HTR-8/SVneo (cell line): ENCODE measurements at places on chromosomes 16 and 17.

- peak; percentile 43 for DNase-seq
These were observed 504 bp downstream of the MAZ start for GRCh38 chr16:29806641-29807425.

- DNase-seq, result no peak
These were observed 15.9 kb upstream of the TBX2 start for GRCh38 chr17:61383689-61384201.

DNA sequence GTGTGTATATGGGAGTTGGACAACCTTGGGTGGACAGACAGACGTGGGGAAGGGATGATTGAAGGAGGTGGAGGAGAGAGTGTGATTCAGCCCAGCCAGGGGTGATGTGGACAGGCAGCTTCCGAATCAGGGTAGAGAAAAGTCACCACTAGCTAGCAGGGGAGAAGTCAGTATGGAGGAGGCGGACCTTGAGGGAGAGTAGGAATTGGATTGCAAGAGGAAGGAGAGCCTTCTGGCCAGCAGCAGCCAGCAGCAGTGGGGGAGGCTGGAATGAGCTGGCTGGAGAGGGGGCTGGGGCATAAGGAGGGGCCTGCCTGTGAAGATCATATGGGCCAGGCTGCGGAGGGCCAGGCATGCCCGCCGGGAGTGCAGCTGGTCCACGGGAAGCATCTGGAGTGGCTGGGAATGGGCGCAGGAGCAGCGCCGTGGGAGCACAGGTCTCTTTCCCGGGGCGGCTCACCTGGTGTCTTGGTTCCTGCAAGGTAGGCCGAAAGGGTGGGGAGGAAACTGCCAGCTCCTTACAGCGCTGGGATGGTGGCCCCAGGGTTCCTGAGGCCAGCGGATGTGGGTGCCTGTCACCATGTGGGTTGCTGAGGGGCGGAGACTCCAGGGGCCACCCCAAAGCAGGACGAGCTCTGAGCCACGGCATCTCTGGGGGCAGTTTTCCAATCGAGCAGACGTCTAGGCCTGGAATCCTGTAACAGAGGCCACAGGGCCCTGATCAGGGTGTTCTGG, 235.3 kb downstream of the SEC14L1 start:
- DNase-seq, result no peak

- DNase-seq, result no peak
These were observed 15.3 kb downstream of the KIF18B start for GRCh38 chr17:44932096-44932786.

DNA sequence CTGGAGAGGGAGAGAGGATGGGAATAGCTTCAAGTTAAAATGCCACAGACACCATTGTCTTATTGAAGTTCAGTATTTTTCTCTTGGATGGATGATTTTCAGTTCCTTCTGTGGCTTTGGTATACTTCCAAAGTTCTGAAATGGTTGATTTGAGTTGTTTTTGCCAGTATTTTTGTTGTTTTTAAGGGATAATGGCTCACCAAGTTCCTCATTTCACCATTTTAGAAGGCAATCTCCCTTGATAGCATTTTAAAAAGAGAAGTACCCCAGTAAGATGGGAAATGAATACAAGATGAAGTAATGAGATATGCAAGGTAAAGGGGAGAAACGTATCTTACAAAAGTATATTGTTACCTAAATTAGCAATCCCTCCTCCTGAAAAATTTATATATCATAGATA, 18.5 kb upstream of the SPDYE4 start:
- DNase-seq, result no peak

DNA sequence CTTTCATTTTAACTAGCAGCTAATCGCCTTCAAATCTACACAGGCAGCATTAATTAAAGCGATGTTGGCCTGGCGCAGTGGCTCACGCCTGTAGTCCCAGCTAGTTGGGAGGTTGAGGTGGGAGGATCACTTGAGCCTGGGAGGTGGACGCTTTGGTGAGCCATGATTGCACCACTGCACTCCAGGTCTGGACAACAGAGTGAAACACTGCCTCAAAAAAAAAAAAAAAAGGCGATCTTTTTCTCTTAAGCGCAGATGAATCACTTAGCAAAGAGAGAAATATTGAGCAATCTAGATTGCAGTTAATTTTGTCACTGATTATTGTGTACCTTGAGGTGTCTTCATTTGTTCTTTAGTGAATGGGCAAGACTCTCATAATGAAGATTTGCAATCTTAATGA, 12.4 kb downstream of the SNTB2 start:
- DNase-seq, result no peak

GRCh38 chr17:58344047-58344790, 7.8 kb downstream of the SUPT4H1 start:
- no peak for DNase-seq

DNA sequence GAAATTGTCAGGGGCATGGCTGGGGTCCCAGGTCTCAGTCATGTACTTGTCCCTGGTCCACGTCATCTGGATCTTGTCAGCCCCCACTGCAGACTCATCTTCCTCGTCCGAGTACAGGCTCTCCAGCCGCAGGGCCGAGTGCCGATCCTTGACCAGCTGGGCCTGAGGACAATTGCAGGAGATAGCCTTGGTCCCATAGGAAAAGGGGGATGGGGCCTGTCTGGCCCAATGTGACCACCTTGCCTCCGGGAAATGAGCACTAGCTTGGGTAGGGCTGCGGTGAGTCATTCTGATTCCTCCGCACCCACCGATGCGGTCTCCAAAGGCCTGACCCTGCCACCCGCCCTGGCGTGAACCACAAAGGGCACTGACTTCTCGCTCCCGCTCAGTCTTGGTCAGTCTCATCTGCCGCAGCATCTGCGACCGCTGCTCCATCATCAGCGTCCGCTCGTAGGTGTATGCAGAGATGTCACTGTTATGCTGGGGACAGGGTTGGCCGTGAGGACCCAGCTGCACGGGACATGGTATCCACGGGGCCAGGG, 1.5 kb upstream of the LCAT start:
- DNase-seq, result no peak

GRCh38 chr16:12611916-12612597, 191.6 kb downstream of the CPPED1 start:
- no peak for DNase-seq

- no peak for DNase-seq
These were observed 32.9 kb downstream of the MRTFB start for GRCh38 chr16:14104066-14104465.

GRCh38 chr16:17829811-17830210, 359.1 kb upstream of the XYLT1 start:
- DNase-seq, result no peak

GRCh38 chr17:4497101-4497824, 1.4 kb upstream of the SPNS2 start:
- DNase-seq, result peak; percentile 60

GRCh38 chr17:27349540-27350021, 55.7 kb downstream of the WSB1 start:
- no peak for DNase-seq

- no peak for DNase-seq
These were observed 77.4 kb upstream of the TOB1 start for GRCh38 chr17:50943575-50943933.

DNA sequence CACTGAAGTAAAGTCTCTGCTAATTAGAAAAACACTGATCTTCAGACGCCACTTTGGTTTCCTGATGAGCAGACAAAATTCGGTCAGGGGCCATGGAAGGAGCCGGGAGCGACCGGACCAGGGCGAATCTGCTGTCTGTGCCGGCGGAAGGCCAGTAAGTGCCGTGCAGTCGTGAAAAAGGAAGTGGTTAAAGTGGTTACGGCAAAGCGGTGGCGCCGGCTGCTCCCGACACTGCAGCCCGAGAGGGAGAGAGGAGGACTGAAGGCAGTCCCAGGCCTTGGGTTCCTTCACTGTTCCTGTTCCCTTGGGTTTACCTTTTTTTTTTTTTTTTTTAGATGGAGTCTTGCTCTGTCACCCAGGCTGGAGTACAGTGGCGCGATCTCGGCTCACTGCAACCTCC, 17.3 kb upstream of the HEXD start:
- DNase-seq, result no peak

DNA sequence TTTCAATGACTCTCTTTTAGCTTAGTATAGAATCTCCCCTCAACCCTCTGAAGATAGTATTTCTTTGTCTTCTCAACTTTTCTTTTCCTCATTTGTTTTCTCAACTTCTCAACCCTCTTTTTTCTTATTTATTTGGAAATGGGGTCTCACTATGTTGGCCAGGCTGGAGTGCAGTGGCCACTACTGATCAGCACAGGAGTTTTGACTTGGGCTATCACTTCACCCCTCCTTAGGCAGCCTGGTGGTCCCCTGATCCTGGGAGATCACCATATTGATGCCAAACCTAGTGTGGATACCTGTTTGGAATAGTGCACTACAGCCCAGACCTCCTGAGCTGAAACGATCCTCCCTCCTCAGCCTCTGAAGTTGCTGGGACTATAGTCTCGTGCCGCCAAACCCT, 79.8 kb downstream of the PITPNC1 start:
- no peak for DNase-seq

GRCh38 chr16:71172481-71173207, 57.9 kb downstream of the HYDIN start:
- no peak for DNase-seq
